ENCODE measurements at places on chromosomes 2 and 18. TPM values are rescaled to one million over a fixed set of nuclear protein-coding genes. Genes with fewer than 3 reads are reported as not detected.

SPRED2 gene
- 3.0 TPM for total RNA-seq

POU3F3 gene
- not detected for total RNA-seq

ALMS1 gene
- total RNA-seq, result 4.4 TPM

LDLRAD4 gene
- 6.7 TPM for total RNA-seq

ITGB6 gene
- not detected for total RNA-seq

LYPD6B gene
- total RNA-seq, result not detected

ITPRIPL1 gene
- total RNA-seq, result 4.0 TPM

M1AP gene
- total RNA-seq, result not detected

TMEM198 gene
- total RNA-seq, result not detected

FABP1 gene
- not detected for total RNA-seq

SLC16A14 gene
- total RNA-seq, result 0.25 TPM

NEU4 gene
- total RNA-seq, result 0.13 TPM

NAGK gene
- 51.0 TPM for total RNA-seq

CROCC2 gene
- total RNA-seq, result not detected

KIF5C gene
- under 0.01 TPM for total RNA-seq

SCG2 gene
- not detected for total RNA-seq

SIX3 gene
- total RNA-seq, result not detected

AUP1 gene
- 84.3 TPM for total RNA-seq

EFR3B gene
- 0.39 TPM for total RNA-seq

CHST10 gene
- 8.6 TPM for total RNA-seq

HOXD4 gene
- 2.5 TPM for total RNA-seq

AGXT gene
- total RNA-seq, result not detected

ASPRV1 gene
- total RNA-seq, result under 0.01 TPM

CTDP1 gene
- 27.7 TPM for total RNA-seq
